Smooth muscle cell of the coronary artery (primary cell): ENCODE measurements at places on chromosomes 5 and 9. TPM values are rescaled to one million over a fixed set of nuclear protein-coding genes. Genes with fewer than 3 reads are reported as not detected.

SPATA31A3 gene
- not detected in 2 replicates for total RNA-seq

C5orf58 gene
- total RNA-seq: not detected in 2 replicates

MYMK gene
- not detected in 2 replicates for total RNA-seq

PCDHGA3 gene
- 0.23 and 0.98 TPM in 2 replicates for total RNA-seq

OBP2B gene
- not detected in 2 replicates for total RNA-seq

FOXD1 gene
- total RNA-seq: 0.82 and 2.5 TPM in 2 replicates

AK3 gene
- total RNA-seq: 55.0 and 71.0 TPM in 2 replicates

KCNIP1 gene
- not detected in 2 replicates for total RNA-seq

PCDHGB4 gene
- total RNA-seq: 22.8 and 23.2 TPM in 2 replicates

PAEP gene
- not detected in 2 replicates for total RNA-seq

PRR16 gene
- total RNA-seq: 3.7 and 8.9 TPM in 2 replicates

NFIB gene
- 24.0 and 42.1 TPM in 2 replicates for total RNA-seq

FAM151B gene
- 4.2 and 8.2 TPM in 2 replicates for total RNA-seq

GABRA1 gene
- total RNA-seq: not detected in 2 replicates

PCDHB15 gene
- 0.70 and 1.2 TPM in 2 replicates for total RNA-seq

SOHLH1 gene
- not detected in 2 replicates for total RNA-seq

C6 gene
- 0.23 and 0.59 TPM in 2 replicates for total RNA-seq

SELENOP gene
- total RNA-seq: 2.6 and 159 TPM in 2 replicates

AGXT2 gene
- not detected in 2 replicates for total RNA-seq

TAF11L9 gene
- not detected in 2 replicates for total RNA-seq

BHMT gene
- not detected in 2 replicates for total RNA-seq

MARCHF11 gene
- not detected in 2 replicates for total RNA-seq
